Choroid plexus epithelial cell (primary cell): ENCODE measurements at places on chromosomes 16 and 17.

DNA sequence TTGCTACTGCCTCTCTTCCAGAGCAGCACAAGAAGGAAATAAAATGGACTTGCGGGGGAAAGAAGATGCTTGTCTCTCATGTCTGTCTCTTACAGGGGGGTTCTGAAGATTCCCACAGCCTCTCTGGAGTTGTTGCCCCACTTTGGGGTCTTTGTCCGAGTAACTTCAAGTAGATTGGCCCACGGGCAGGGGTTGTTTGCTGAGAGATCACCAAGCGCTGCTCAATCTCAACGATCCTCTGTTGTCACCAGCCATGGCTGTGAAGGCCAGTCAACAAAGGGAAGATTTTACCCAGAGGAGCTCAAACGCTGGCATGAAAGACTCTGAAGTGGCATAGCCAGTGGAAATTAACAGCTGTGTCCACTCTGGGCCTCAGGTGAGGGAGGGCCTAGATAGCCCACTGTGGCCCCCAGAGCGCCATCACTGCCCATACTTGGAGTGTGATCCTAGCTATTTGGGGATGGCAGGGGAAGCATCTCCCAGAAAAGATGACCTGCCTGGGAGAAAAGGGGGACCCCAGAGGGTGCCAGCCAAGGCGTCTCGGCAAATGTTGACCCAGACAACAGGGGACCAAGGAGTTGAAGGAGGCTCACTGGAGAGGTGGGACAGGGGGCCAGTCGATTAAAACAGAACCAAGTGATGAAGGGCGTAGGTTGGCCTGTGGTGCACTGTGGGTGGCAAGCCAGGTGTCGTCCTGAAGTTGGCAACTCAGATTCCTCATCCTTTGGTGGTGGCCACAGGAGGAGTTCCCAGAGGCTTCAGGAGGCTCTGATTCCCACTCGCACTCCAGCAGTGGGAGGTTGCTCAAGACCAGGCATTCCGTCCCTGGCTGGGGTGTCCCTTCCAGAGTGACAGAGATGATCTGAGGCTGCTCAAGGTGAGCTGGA, 28.0 kb downstream of the SLC13A5 start:
- no peak for DNase-seq

GRCh38 chr16:67327743-67328142, 1.1 kb downstream of the LRRC36 start:
- DNase-seq, result peak; percentile 11

DNA sequence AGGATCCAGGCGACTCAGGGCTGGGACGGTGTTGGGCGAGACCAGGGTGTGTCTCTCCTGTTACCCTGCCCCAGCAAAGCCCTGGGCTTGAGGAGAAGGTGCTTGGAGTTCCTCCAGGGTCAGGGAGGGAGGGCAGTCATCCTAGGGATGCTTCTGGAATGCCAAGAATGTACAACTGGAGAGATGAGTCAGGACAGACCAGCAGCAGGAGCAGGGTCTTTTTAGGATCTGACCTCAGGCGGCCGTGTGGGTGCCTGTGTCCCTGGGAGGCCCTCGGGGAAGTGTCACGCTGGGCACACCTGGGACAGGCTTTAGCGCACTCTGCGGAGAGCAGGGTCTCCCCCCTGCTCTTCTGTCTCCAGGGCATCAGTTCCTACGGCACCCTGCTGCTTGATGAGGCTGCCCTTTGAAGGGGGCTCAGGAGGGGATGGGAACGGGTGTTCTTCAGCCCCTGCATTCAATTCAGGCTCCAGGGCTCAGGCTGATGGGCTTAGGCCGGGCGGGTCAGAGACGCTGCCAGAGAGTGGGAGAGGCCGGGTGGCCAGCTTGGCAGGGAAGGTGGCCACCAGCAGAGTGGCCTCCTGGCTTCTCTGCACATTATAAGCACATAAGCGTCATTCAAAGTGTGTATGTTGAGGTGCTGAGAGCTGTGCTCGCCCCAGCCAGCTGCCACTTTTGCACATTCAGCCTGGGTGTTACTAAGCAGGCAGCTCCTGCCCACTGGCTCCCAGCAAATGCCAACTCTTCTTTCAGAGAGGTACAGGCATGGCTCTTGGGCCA, 8.4 kb upstream of the MTSS2 start:
- DNase-seq, result peak; percentile 70

- DNase-seq, result peak; percentile 42
Observed at GRCh38 chr16:47787696-47788095, 326.6 kb downstream of the PHKB start.

DNA sequence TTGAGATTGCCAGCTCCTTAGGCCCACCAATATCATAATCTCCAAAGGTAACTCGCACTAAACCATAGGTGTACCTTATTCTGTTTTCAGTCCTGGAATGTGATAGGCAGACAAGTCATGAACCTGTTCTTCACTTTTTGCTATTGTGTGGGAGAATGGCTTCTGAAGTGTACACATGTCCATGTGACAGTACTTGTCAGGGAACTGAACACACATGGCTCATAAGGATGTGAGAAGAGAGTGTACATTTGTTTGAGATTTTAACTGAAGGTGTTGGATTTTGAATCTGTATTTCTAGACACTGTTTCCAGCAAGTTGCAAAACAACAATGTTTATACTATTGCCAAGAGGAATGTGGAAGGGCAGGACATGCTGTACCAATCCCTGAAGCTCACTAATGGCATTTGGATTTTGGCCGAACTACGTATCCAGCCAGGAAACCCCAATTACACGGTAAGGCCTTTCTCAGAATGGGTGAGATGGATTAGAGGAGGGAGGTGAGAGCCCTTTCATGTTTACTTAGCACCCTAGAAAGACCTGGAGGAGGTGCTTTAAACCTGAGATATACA, 14.5 kb upstream of the RASL10B start:
- peak; percentile 75 for DNase-seq

DNA sequence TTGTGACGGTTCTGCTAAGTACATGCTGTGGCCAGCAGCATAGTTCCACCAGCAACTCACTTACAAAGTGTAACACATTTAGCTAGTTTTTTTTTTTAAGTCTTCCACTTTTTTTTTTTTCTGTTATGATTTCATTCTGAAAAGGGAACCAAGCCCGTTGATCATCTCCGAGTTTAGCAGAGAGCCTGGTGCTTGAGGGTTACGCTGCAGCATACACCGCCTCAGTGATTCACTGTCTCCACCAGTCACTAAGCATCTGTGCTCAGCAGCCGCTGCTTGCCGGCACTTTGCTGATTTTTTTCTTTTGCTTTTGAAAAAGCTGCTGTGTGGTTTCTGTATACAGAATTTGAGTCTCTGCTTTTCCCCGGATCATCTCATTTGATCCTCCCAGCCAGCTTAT, 194.5 kb upstream of the CDH13 start:
- DNase-seq, result no peak

GRCh38 chr16:49816875-49817274, 39.0 kb downstream of the ZNF423 start:
- no peak for DNase-seq

GRCh38 chr16:88365244-88365865, 17.4 kb upstream of the ZNF469 start:
- DNase-seq, result no peak
